ENCODE measurements at places on chromosomes 5 and 9. TPM values are rescaled to one million over a fixed set of nuclear protein-coding genes. Genes with fewer than 3 reads are reported as not detected.

Gene KIAA0825
- total RNA-seq = 3.3 TPM

Gene GPR21
- total RNA-seq = 0.37 TPM

GRCh38 chr5:144731786-144732185 is 561.1 kb downstream of the KCTD16 start:
- H3K27me3 ChIP-seq = no peaks in the 10 kb centered on the region
- H3K36me3 ChIP-seq = no peaks in the 10 kb centered on the region
- DNase-seq = no peak
- no peak overlapping the region for H3K27ac ChIP-seq
- no peaks in the 10 kb centered on the region for H3K4me1 ChIP-seq

Gene DMRT2
- not detected for total RNA-seq

Gene MXD3
- 117 TPM for total RNA-seq

GRCh38 chr9:124658165-124659017 is 112.7 kb downstream of the NR6A1 start:
- H3K36me3 ChIP-seq = peaks cover 1% of the 10 kb centered on the region
- DNase-seq = peak; percentile 54
- peaks cover 56% of the 10 kb centered on the region for H3K27me3 ChIP-seq
- H3K4me3 ChIP-seq = peak overlapping the region; percentile 80
- H3K4me1 ChIP-seq = peaks cover 14% of the 10 kb centered on the region

DNA sequence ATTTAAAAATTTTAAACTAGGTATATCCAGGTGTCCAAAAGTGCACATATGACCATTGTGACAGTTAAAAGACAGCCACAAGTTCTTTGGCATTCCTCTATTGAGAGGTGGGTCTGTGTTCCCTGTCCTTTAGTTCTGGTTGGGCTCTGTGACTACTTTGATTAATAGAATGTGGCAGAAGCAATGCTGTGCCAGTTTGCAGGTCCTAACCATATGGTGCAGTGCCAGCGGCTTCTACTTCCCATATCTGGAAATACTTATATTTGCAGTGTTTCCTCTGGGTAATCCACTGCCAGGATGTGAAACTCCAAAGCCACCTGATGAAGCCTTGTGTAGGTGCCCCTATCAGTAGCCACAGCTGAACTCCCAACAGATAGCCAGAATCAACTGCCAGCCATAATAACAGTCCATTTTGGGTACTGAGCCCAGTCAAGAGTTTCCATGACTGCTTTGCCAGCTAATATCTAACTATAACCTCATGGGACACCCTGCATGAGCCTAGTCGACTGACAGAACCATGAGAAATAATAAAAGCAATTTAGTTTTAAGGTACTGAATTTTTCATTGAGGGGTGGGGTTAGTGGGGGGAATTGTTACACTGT is 361.0 kb upstream of the SEMA6A start:
- no peaks in the 10 kb centered on the region for H3K27me3 ChIP-seq
- H3K4me3 ChIP-seq = no peak overlapping the region
- no peaks in the 10 kb centered on the region for H3K36me3 ChIP-seq
- no peaks in the 10 kb centered on the region for H3K4me1 ChIP-seq
- H3K27ac ChIP-seq = no peak overlapping the region

DNA sequence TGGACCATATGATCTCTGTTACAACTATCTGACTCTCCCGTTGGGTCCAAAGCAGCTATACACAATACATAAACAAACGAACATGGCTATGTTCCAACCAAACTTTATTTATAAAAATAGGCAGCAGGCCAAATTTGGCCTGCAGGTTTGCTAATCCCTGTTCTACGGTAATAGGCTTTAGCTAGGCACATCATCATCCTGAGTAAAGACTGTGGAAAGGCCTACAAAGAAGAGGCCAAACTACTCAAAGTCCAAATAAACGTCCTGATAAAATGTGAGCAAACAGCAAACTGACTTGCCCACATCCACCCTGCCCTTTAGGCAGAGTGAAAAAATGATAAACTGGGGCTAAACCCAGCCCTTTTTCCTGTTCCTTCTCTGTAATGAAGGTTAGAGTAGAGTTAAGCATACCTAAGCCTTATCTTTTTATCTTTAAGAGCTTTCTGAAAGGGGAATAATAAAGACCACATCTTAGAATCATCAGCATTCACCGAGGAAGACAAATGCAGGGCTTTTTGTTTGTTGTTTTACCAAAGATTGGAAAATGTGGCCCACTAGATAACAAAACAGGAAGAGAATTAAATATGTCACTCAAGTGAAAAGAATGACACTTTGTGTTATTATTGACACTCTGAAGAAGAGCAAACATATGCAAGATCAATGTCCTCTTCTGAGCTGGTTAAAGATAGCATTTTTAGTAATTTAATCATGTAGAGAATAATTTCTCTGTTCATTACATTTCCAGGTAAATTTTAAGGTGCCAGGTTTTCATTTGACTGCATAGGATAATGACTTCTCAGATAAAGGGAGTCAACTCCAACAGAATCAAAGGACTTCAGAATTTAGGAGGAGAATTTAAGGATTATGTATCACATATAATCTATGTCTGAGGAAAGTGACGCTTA is 160.0 kb upstream of the GNA14 start:
- no peak for DNase-seq
- no peaks in the 10 kb centered on the region for H3K27me3 ChIP-seq
- H3K4me1 ChIP-seq = peaks cover 18% of the 10 kb centered on the region
- H3K27ac ChIP-seq = peak overlapping the region; percentile 72
- no peak overlapping the region for H3K4me3 ChIP-seq

GRCh38 chr9:14260101-14260500 is 53.8 kb downstream of the NFIB start:
- H3K36me3 ChIP-seq = no peaks in the 10 kb centered on the region
- no peak for DNase-seq
- peaks cover 2% of the 10 kb centered on the region for H3K27me3 ChIP-seq
- H3K27ac ChIP-seq = no peak overlapping the region
- H3K4me1 ChIP-seq = no peaks in the 10 kb centered on the region
- no peak overlapping the region for H3K4me3 ChIP-seq

Gene TMEM232
- total RNA-seq = 0.76 TPM

DNA sequence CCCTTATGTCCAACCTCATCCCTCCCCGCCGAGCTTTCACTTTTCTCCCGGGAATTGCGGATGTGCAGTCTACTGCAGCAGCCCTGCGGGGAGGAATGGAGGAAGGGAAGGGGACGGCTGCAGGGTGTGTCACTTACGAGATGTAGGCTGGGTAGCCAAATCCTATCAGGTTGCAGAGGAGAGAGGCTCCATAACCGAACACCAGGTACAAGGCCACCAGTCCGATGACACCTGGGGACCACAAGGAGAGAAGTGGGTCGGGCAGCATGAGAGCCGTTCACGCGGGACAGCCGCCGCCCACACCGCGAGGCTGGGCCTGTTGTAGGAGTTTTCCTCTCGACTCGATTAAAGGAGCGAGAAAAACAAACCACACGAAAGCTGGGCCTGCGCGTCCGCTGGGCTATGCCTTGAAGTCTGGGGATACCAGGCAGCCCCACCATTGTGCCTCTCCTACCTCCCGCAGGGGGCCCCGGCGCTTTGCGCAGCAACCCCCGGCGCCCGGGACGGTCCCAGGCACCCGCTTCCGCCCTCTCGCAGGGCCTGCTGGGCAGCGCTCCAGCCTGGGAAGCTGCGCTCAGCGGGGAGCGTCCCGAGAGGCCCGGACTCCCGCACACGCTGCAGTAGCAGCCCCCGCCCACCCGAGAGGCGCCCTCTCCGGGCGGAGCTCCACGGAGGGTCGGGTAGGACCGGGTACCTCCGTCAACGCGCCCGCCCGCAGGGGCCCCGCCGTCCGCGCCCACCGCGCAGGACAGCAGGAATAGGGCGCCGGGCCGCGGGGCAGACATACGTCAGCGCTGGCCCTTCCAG is 798 bp downstream of the REEP5 start:
- H3K36me3 ChIP-seq = peaks cover 40% of the 10 kb centered on the region
- H3K27ac ChIP-seq = peak overlapping the region; percentile 78
- H3K27me3 ChIP-seq = no peaks in the 10 kb centered on the region
- peak overlapping the region; percentile 95 for H3K4me3 ChIP-seq
- peaks cover 74% of the 10 kb centered on the region for H3K4me1 ChIP-seq

Gene TMC1
- total RNA-seq = not detected

Gene SLIT3
- total RNA-seq = 0.09 TPM

Gene PCDHB15
- total RNA-seq = not detected

DNA sequence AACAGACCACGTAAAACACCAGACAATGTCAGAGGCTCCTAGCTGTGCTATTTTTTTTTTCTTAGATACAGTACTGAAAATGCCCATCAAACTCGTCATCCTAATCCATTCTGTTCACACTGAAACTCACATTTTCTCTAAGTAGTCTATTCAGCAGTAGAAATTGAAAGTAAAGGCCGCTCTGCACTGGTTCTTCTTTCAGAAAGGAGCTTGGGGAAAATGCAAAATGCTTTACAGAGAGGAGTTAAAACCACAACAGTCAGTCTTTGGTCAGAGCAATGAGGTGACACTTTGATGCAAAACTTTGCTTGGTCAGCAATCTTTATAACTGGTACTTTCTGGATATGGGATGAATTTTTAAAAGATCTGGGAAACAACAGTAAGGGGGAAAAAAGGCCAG is 43.8 kb upstream of the SUSD1 start:
- H3K27me3 ChIP-seq = no peaks in the 10 kb centered on the region
- peak overlapping the region; percentile 48 for H3K4me3 ChIP-seq
- peak; percentile 56 for DNase-seq
- peak overlapping the region; percentile 75 for H3K27ac ChIP-seq
- peaks cover 54% of the 10 kb centered on the region for H3K36me3 ChIP-seq

DNA sequence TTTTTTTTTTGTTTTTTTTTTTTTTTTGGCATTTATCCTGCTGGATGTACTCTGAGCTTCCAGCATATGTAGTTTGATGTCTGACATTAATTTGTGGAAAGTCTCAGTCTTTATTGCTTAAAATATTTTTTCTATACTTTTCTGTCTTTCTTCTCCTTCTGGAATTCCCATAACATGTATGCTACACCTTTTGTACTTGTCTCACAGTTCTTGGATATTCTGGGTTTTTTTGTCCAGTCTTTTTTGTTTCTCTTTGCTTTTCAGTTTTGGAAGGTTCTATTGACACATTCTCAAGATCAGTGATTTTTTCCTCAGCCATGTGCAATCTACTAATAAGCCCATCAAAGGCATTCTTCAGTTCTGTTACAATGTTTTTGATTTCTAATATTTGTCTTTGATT is 19.4 kb upstream of the RFK start:
- H3K36me3 ChIP-seq = peaks cover 29% of the 10 kb centered on the region
- no peaks in the 10 kb centered on the region for H3K27me3 ChIP-seq
- DNase-seq = no peak

GRCh38 chr9:76658510-76659231 is 105.6 kb upstream of the PCA3 start:
- H3K36me3 ChIP-seq = no peaks in the 10 kb centered on the region
- H3K27me3 ChIP-seq = peaks cover 3% of the 10 kb centered on the region
- H3K27ac ChIP-seq = no peak overlapping the region
- H3K4me3 ChIP-seq = no peak overlapping the region
- DNase-seq = no peak
- peaks cover 63% of the 10 kb centered on the region for H3K4me1 ChIP-seq

DNA sequence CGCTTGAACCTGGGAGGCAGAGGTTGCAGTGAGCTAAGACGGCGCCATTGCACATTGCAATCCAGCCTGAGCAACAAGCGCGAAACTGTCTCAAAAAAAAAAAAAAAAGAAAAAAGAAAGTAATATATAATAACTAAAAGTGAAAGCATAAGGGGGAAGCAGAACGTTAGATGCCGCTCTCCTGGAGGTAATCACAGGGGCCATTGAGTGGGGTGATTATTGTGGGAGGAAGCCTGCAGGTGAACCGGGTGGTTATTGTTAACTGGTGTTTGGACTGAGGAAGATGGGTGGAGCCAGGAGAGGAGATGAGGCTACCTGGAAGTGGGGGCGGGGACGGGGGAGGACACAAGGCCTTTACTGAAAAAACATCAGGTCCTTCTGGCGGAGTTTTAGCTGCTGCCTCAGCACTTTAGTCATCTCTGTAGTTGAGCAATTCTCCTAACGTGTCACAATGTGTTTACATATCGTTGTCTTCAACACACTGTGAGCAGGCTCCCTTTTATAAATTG is 5.3 kb upstream of the TJP2 start:
- H3K4me3 ChIP-seq = peak overlapping the region; percentile 71
- peak overlapping the region; percentile 61 for H3K27ac ChIP-seq
- peaks cover 21% of the 10 kb centered on the region for H3K27me3 ChIP-seq
- peak; percentile 77 for DNase-seq
- H3K4me1 ChIP-seq = peaks cover 23% of the 10 kb centered on the region

DNA sequence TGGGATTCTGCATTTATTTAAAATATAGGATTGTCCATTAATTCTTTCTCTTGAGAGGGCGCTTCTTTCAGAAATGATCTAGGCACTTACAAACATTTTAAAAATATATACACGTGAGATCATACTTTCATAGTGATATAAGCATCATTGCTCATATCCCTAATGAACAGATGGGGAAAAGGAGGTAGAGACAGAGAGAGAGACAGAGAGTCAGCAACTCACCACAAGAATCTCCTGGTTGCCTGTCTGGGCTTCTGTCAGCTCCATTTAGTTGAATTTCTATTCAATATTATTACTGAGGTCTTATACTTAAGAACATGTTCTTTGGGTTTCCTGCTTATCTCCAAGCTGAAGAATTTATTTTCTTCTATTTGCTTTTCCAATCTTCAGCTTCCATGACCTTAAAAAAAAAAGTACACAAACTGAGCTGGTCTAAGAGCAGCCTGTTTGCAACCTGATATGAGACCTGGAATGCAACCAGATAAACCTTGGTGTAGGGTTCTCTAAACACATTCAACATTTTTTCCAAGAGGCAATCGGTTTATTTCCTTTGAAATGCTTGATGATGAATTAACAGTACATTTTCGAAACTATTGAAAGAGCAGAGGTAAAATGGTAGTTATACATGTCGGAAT is 51.6 kb upstream of the LIFR start:
- H3K36me3 ChIP-seq = no peaks in the 10 kb centered on the region
- no peak for DNase-seq
- peaks cover 11% of the 10 kb centered on the region for H3K27me3 ChIP-seq
- no peak overlapping the region for H3K4me3 ChIP-seq
- no peaks in the 10 kb centered on the region for H3K4me1 ChIP-seq

DNA sequence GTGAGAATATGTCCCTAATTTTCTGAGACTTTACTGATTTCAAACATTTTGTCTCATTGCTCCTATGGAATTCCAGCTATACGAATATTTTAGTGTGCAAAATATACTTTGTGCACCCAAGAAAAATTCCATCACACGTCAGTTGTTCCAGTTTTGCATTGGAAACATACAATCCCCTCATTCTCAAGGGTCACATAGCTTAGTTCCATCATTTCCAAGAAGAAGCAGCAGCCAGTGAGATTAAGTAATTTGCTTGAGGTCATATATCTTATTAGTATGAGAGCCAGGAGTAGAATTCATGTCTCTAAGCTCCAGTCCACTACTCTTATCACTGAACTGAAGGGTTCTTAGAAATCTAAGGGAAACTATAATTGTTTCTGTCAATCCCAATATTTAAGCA is 746.7 kb upstream of the C9orf72 start:
- H3K4me1 ChIP-seq = no peaks in the 10 kb centered on the region
- no peak for DNase-seq
- no peaks in the 10 kb centered on the region for H3K27me3 ChIP-seq
- H3K36me3 ChIP-seq = no peaks in the 10 kb centered on the region

DNA sequence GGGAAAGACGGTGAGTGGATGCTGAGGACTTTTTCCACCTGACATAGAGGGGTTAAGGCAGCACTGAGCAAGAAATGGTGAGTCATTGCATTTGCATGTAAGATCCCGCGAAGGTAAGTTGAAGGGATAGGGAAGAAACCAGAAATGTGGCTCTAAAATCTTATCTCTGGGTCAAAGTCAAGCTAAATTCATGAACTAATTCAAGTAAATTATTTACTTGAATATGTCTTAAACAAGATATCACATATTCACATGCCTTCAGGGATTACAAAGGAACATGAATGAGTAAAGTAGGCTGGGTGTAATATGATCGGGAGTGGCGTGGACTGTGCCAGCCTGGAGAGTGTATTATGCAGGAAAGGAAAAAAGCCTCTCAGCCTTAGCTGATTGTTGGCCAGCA is 74.4 kb upstream of the EQTN start:
- H3K27me3 ChIP-seq = peaks cover 29% of the 10 kb centered on the region
- H3K27ac ChIP-seq = no peak overlapping the region
- no peak for DNase-seq
- H3K4me1 ChIP-seq = peaks cover 16% of the 10 kb centered on the region
- H3K4me3 ChIP-seq = no peak overlapping the region
